ENCODE measurements at places on chromosomes 4 and X. TPM values are rescaled to one million over a fixed set of nuclear protein-coding genes. Genes with fewer than 3 reads are reported as not detected.

Gene MTCP1
- 25.8 TPM for polyA plus RNA-seq

Gene XPNPEP2
- polyA plus RNA-seq, result 0.74 TPM

Gene HSFX4
- not detected for polyA plus RNA-seq

Gene COL4A5
- 5.3 TPM for polyA plus RNA-seq

Gene RASSF6
- polyA plus RNA-seq, result not detected

Gene PRKG2
- 4.7 TPM for polyA plus RNA-seq

Gene FAM9B
- polyA plus RNA-seq, result not detected

Gene NEXMIF
- polyA plus RNA-seq, result not detected

Gene ENOPH1
- 36.9 TPM for polyA plus RNA-seq

Gene PABPC1L2B
- polyA plus RNA-seq, result not detected

Gene CXCL8
- polyA plus RNA-seq, result 15.9 TPM

Gene DGKK
- polyA plus RNA-seq, result not detected

Gene FANCB
- polyA plus RNA-seq, result 4.2 TPM

Data from GM23248 (cell line).